Suppressor macrophage (primary cell): ENCODE measurements at places on chromosomes 12 and 14.

DNA sequence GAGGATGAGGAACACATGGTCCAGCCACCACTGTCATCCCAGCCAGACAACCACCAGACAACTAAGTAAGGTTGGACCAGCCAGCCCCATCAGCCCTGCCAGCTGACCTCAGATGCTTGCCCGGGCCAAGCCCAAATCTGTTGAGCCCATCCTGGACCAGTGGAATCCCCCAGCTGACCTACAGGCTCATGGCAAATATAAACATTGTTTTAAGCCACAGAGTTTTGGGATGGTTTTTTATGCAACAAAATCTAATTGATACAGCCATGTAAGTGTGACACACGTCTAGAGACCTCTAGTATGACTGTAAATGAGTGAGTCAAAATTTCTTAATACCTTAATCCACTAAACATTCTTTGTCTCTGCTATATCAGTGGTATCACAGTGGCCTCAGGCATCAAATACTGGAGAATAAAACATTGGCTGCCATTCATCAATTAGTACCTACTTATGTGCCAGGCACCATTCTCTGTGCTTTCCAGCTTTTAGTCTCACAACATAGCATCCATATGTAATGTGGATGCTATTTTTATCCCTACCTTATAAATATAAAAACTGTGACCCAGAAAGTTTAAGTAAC is 24.2 kb upstream of the NT5DC3 start:
- no peak for DNase-seq

- DNase-seq, result no peak
Measured at GRCh38 chr12:38956337-38956736, 50.9 kb upstream of the CPNE8 start.

- DNase-seq, result peak; percentile 84
Measured at GRCh38 chr14:75497191-75497590, 25.1 kb upstream of the BATF start.

GRCh38 chr12:943051-943450 is 6.4 kb downstream of the RAD52 start:
- no peak for DNase-seq

DNA sequence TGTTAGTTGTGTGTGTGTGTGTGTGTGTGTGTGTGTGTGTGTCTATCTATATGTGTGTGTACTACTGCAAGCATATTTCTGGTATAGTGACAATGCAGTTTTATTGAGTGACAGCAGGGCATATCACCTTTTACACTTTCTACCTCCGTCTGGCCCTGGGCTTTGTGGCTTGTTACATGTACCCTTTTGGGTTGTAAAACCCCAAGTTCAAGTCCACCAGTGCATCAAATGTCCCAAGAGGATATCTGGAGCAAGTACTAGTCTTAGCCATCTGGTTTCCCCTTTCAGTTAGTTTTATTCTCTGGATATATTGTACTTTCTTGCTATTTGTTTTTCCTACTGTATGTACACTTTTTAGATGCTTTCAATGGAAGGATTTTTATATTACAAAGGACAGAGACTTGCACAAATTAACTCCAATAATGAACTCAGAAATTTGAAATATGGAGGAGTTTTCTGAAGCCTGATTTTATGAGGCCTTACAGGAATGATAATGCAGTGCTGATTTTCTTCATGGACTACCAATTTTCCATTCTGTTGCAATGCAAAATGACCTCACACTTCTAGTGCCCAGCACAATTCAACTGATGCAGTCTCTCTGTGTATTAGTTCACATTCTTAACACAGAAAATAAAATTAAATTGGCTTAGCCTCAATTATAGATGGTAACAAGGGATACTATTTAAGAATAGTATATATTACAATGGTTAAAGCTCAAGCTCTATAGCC is 29.1 kb downstream of the SLC16A7 start:
- DNase-seq, result no peak

GRCh38 chr12:25718081-25718731 is 165.1 kb upstream of the LMNTD1 start:
- DNase-seq, result no peak

GRCh38 chr12:94589591-94590001 is 60.8 kb downstream of the TMCC3 start:
- no peak for DNase-seq

GRCh38 chr12:1911598-1912575 is 6.6 kb downstream of the CACNA2D4 start:
- DNase-seq, result no peak

DNA sequence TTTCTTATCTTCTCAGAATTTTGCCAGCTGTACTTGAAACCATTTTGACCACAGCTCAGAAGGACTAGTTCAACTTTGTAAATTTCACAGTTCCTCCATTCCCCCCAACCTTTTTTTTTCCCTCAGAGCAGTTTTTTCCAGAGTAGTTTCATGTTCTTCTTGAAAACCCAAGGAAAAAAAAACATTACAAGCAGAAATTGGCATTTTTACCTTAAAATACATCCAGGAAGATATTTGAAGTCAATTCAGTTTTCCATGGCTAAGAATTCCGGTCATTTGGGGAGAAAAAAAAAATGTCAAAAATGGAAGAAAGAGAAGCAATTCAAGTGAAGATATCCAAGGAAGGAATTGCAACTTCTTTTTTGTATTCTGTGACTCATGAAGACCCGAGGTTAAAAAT is 39.5 kb downstream of the SYNE2 start:
- no peak for DNase-seq

GRCh38 chr14:104624939-104625338 is 20.4 kb upstream of the TMEM179 start:
- DNase-seq, result no peak

DNA sequence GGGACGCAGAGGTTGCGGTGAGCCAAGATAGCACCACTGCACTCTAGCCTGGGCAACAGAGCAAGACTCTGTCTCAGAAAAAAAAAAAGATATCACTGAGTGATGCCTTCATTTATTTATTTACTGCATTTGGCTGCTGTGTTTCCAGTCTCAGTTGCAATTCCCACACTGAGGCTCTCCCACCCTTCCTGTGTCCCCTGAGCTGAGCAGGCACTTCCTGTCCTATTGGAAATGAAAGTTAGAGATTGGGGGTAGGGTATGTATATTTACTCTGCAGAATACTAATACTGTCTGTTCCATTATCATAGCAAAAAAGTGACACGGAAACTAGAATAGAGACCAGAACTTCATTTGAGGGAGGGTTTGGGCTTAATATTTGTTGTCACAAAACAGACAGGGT is 1.6 kb upstream of the RBMS2 start:
- DNase-seq, result no peak

- no peak for DNase-seq
Measured at GRCh38 chr12:102496591-102496990, 16.2 kb upstream of the IGF1 start.

- DNase-seq, result no peak
Measured at GRCh38 chr12:98470469-98471082, 44.8 kb upstream of the TMPO start.

DNA sequence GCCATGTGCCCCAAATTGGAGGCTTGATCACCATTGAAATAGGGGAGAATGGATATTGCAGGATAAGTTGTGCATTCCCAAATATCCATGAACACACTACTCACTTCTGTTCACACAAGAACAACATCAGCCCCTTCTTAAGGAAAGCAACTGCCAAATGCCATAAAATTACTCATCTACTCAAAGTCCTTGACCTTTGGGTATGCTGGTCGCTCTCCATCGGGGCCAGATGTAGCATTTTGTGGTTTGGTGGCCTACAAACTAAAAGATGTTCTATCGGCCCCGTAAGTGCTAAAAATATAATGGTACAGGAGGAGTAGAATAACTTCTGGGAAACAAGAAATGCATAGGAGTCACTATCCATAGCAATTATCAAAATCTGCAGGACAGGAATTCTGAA is 362.6 kb downstream of the AEBP2 start:
- no peak for DNase-seq

- peak; percentile 74 for DNase-seq
Measured at GRCh38 chr12:49580572-49581535, 12.9 kb upstream of the MCRS1 start.

DNA sequence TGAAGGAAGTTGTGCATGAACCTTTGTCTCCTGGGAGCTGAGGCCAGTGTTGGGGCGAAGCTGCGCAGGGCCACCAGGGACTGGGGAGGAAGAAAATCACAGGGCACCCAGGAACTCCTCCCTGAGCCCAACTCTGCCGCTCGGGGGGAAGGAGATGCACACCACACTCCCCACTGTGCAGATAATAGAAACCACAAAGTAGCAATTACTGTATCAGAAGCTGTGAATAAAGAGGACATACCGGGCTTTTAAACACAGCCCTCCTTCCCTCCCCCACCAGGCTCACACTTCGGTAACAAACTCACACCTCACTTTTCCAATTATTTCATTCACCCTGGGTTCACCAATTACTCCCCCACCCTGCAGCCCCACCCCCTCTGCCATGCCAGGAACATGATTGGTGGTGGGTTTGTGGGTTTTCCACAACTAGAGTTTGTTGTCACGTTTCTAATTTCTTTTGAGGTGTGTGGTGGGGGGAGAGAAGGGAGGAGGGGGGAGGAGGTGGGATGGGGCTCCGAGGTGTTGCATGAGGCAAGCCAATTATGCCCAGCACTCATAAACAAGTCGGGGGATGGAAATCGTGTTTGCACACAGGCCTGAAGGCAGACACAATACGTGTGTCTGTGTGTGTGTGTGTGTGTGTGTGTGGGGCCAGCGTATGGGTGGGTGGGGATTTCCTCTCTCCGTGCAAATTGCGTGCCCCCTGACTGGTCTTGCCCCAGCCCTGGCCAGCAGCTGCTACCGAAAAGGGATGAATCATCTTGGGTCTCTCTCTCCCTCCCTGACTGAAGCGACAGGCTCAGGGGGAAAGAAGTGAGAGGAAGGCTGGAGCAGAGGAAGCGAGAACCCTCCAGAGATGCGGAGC is 103.3 kb downstream of the RBM19 start:
- peak; percentile 79 for DNase-seq

GRCh38 chr12:56007564-56008559 is 10.8 kb downstream of the SUOX start:
- no peak for DNase-seq

- DNase-seq, result no peak
Measured at GRCh38 chr14:29370024-29370423, 557.6 kb downstream of the PRKD1 start.
